ENCODE measurements at places on chromosomes 4 and X.

DNA sequence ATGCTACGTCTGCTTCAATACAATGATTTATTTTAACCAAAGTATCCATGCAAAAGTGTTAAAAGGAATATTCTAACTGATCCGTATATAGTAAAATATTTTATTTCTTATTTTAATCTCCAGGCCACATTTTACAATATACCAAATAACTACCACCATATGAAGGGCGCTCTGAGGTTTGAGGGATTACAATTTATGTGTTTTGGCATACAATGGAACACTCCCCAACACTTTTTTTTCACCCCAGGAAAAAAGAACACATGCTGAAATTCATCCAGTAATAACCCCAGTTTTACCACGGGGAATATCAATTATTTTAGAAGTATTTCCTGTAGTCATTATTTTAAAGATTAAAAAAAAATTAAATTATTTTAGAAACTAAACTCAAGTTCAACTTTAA lies 65.4 kb downstream of the APBB2 start:
- DNase-seq = no peak

DNA sequence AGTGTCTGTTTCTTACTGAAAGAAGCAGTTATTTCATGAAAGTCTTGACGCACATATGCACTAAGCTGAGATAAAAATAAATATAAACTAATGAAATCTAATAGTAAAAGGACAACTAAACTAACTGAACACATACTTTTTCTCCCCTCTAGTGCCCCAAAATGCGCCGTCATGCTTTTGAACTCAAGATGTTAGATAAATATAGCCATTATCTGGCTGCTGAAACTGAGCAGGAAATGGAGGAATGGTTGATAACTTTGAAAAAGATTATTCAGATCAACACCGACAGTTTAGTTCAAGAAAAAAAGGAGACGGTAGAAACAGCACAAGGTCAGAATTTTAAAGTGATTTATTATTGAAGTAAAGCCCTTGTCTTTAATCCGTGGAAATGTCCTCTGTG lies 70.2 kb downstream of the DOCK11 start:
- no peak for DNase-seq

DNA sequence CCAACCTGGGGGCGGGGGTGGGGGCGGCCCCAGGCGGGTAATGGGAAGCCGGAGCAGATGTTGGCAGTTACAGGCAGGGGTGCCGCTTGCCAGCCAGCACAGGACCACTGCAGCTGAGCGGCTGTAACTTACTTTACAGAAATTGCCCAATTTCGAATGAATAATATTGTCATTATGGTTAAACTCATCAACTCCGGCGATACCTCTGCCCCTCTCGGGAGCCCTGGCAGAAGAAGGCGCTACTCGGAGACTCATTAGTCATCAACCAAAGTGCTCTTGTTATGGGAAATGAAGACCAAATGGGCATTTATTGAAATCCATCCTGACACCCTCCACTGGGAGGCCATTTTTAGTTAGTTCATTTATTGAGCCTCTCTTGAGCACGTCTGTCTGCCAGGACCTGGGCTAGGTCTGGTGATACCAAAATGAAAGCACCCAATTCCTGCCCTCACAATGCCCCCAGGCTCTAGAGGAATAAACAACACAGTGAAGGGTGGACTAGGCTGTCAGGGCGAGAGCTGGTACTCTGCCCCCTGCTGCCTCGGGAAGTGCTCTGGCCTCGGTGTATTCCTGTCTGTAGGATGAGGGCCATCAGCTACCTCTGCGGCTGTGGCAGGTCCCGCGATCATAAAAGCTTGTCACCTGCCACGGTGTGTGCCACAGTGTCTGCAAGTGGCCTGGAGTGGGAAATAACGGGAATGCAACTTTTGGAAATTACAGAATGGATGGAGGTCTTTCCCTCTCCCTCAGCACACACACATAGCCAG lies 159.1 kb upstream of the PSAPL1 start:
- DNase-seq = no peak

GRCh38 chrX:16978193-16978984 lies 31.9 kb downstream of the REPS2 start:
- no peak for DNase-seq

DNA sequence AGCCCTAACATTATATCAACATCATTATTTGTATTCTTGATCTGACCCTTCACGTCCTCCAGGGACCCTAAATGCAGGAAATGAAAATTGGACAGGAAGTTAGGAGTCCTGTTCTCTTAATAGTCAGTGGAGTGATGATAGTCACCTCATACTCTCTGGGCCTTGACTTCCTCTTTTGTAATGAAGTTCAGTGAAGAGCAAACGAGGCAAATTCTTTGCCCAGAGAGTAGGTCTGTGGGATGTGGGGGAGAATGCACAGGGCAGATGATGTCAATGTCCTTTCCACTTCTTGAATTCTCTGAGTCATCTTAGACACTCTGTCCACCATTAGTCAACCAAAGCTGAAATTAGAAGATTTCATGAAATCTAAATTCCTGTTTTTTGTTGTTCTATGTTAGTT lies 17.1 kb upstream of the GPRIN3 start:
- DNase-seq = no peak

DNA sequence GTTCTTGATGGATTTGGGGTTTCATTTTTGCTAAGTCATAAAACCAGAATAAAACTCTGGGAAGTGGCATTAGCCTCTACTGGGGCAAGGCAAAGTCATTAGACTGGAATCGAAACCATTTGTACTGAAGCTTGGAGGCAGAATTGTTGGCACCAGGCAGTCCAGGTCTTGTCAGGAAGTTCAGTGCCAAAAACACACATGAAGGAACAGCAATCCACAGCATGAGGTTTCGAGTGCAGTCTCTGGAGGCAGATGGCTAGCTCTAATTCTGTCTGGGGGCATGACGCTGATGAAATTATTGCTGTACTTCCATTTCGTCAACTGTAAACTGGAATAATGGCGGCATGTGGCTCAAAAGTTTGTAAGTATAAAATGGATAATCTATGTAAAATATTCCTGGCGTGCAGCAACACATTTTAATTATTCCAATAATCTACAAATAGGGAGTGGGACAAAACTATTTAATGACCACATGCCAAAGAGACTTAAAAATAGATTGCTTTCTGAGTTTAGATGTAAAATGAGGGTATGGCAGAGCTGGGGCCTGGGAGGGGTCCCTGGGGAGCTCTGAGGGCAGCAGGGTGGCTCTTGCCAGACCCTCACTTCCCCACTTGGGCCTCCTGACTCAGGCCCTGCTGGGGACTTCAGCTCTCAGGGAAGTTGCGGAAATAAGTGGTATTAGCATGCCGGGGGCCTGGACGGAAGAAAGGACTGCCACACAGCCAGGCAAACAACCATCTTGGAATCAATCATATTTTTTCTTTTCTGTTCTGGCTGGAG lies 18.8 kb upstream of the CENPU start:
- no peak for DNase-seq

- no peak for DNase-seq
These were observed 116.0 kb upstream of the RPS6KA3 start for GRCh38 chrX:20382518-20383297.

DNA sequence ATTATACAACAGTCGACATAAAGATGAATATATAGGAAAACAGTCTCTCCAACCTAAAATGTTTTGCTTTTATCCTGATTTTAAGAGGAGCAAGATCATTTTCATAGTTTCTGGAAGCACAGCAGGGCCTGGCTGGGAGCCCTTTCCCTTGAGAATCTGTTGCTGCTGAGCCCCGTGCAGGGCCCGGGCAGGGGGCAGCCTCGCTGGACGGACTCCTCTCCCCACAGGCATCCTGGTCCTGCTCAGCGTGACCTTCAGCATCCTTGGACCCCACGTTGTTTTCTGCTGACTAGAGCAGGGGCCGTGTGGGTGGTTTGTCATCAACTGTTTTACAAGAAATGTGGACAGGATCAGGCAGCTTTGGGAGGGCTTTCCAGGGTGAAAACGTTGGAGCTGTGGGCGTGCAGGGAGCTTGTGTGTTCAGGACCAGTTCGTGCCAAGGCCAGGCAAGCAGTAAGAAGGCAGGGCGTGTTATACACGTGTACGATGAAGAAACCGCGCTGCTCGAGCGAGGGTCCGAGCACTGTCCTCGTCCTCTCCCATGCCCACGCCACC lies 25.0 kb downstream of the CPZ start:
- DNase-seq = no peak

DNA sequence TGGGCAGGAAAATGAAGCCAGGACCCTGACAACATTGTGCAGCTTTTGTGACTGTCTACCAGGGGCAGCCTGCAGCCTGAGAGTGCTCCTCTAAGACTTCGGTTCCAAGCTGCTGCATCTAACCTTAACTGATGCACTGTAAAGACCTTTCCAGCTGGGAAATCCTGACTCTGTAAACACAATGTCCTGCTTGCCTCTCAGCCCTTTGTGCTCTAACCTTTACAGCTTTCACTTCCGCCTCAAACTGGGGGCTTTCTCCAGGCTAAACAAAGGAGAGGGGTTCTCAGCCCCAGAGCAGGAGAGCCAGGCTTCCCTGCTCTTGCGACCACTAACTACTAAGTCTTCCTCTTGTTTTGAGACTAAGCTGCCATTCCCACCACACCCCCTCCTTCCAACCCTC lies 19.3 kb upstream of the RASL11B start:
- DNase-seq = no peak

DNA sequence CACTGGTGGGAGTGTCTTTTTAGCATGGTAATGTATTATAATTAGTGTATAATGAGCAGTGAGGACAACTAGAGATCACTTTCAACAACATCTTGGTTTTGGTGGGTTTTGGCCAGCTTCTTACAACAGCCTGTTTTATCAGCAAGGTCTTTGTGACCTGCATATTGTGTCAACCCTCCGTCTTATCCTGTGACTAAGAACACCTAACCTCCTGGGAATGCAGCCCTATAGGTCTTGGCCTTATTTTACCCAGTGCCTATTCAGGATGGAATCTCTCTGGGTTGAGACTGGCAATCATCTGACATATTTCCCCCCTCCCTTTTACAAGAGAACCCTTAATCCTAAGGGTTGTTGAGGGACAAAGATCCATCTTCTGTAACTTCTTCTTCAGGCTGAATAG lies 21.9 kb upstream of the ADH4 start:
- DNase-seq = no peak

DNA sequence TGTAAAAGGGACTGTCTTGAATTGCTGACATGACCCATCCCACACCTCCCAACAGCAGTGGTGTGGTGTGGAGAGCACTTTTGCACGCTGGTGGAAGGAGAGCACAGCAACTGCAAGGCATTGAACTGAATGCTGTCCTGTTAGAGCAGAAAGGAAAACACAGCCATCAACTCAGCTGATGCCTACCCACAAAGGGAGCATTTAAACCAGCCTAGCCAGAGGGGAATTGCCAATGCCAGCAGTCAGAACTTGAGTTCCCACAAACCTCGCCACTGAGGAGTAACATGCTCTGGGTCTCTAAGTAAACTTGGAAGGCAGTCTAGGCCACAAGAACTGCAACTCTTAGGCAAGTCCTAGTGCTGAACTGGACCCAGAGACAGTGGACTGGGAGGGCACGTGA lies 31.9 kb downstream of the MAGED4 start:
- DNase-seq = no peak

- no peak for DNase-seq
These were observed 396.0 kb upstream of the SMIM31 start for GRCh38 chr4:164357957-164358356.

DNA sequence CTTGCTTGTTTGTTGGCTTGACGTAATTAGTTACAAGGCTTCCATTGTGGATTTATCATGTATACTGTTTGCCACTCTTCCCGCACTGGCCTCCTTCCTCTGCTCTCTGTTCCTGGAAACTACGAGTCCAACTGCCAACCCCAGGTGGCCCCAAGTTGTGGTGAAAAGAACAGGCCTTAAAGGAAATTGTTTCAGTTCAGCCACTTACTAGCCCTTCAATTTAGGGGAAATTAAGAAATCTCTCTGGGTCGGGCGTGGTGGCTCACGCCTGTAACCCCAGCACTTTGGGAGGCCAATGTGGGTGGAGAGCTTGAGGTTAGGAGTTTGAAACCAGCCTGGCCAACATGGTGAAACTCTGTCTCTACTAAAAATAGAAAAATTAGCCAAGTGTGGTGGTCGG lies 28.0 kb downstream of the RBM47 start:
- DNase-seq = no peak

DNA sequence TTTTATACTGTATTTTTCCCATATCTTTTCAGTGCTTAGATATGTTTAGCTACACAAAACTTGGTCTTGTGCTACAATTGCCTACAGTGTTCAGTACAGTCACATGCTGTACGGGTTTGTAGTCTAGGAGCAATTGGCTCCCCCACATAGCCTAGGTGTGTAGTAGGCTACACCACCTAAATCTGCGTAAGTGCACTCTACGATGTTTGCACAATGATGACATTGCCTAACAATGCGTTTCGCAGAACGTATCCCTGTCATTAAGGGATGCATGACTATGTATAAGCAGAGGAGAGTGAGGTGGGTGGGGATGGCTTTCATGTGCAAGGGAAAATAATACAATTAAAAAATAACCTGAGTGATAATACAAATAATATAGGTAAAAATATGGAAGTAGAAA lies 131.4 kb downstream of the GBA3 start:
- DNase-seq = no peak

GRCh38 chr4:1927675-1928074 lies 56.5 kb downstream of the NSD2 start:
- no peak for DNase-seq

DNA sequence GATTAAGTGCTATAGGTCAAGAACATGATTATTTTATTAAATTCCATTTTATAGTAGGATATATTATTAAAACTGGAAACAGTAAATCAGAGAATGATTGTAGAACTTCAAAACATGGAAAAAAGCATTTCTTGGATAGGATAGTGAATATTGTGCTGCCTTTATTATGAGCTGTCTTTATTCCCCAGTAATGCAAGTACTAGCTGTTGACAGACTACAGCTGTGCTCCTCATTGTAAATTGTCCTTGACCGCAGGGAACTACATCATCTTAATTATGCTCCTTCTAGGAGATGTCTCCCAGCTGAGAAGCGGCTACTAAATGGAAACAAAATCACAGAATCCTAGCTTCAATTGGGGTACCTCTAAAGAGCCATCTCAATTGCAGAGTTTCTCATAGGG lies 1457.2 kb upstream of the PCDH7 start:
- DNase-seq = no peak

DNA sequence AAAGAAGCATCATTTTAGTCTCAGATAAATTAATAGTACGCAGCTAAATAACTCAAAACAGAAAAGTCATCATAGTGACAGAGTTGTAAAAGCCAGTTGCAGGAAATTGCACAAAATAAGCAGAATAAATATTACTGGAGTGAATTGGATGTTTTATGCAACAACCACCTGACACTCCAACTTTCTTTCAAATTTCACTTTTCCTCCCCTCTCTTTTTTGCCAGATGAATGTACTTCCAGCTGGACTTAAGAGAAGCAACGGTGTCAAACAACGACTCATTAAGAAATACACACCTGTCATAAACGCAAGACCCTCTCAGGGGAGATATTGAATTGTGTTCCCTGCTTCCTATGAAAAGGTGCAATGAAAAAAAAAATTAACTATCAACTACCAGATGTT lies 120.2 kb upstream of the HCCS start:
- DNase-seq = no peak

DNA sequence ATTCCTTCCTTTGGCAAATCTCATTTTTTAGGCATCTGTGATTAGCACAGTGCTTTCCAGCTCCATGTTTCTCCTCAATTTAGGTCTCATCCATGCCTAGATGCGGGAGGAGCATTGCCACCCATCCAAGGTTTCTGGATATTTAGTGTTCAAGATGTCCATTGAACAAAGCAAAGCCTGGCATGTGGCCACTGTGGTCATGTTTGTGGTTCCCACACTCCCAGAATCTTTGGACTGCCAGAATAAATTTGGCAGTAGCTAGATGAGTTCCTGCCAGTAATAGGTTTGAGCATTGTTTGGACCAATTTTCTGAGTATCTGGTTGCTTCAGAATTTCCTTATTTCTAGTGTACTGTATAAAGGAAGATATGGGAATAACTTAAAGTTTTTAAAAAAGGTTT lies 1124.1 kb downstream of the ADGRL3 start:
- no peak for DNase-seq

- DNase-seq = no peak
These were observed 297.4 kb upstream of the DKK2 start for GRCh38 chr4:107333518-107333917.
